ENCODE measurements at places on chromosomes 4 and X. TPM values are rescaled to one million over a fixed set of nuclear protein-coding genes. Genes with fewer than 3 reads are reported as not detected.

USP9X gene
- 81.4 TPM for total RNA-seq

TMEM150C gene
- 0.58 TPM for total RNA-seq

ITGB1BP2 gene
- total RNA-seq, result 0.75 TPM

RPL34 gene
- 478 TPM for total RNA-seq

GPC4 gene
- total RNA-seq, result 6.4 TPM

JADE3 gene
- 7.3 TPM for total RNA-seq

UGT2A3 gene
- total RNA-seq, result not detected

GNRHR gene
- total RNA-seq, result not detected

Measured in PC-3 (cell line).